ENCODE measurements at places on chromosomes 4 and X. TPM values are rescaled to one million over a fixed set of nuclear protein-coding genes. Genes with fewer than 3 reads are reported as not detected.

Gene AFP
- not detected for total RNA-seq

Gene PCDH19
- total RNA-seq = 0.93 TPM

Gene USP27X
- 2.5 TPM for total RNA-seq

Gene ODAM
- total RNA-seq = not detected

Gene ABRAXAS1
- 10.2 TPM for total RNA-seq

Gene PHOX2B
- total RNA-seq = not detected

Gene TMEM150C
- total RNA-seq = 4.6 TPM

Gene WNK3
- total RNA-seq = 0.15 TPM

Gene ZFP42
- not detected for total RNA-seq

Gene SMS
- total RNA-seq = 18.6 TPM

Gene NPY2R
- not detected for total RNA-seq

Gene POU4F2
- total RNA-seq = not detected

Gene ATP10D
- total RNA-seq = 1.6 TPM

Gene HTRA3
- 26.4 TPM for total RNA-seq

Gene CYBB
- 10.0 TPM for total RNA-seq

Gene MAGEB2
- total RNA-seq = not detected

Gene GLOD5
- total RNA-seq = not detected

Gene MAGEB10
- not detected for total RNA-seq

Gene TMPRSS11B
- total RNA-seq = not detected

Gene ARHGAP6
- total RNA-seq = 6.4 TPM

Gene CT47A7
- total RNA-seq = not detected
